ENCODE measurements at places on chromosomes 16 and 17.

DNA sequence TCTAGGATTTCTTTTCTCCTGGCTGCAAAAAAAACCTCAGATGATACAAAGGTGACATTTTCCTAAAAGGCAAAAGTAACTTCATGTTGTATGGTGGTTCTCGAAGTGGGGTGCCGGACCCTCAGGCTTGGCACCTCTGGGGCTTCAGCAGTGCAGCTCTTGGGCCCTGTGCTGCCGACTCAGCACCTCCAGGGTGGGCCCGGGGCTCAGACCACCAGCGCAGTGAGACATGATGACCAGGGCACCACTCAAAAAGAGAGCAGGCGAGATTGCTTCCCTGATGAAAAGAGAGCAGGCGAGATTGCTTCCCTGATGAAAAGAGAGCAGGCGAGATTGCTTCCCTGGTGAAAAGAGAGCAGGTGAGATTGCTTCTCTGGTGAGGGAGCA, 98.7 kb upstream of the ZNF750 start:
- DNase-seq: no peak

DNA sequence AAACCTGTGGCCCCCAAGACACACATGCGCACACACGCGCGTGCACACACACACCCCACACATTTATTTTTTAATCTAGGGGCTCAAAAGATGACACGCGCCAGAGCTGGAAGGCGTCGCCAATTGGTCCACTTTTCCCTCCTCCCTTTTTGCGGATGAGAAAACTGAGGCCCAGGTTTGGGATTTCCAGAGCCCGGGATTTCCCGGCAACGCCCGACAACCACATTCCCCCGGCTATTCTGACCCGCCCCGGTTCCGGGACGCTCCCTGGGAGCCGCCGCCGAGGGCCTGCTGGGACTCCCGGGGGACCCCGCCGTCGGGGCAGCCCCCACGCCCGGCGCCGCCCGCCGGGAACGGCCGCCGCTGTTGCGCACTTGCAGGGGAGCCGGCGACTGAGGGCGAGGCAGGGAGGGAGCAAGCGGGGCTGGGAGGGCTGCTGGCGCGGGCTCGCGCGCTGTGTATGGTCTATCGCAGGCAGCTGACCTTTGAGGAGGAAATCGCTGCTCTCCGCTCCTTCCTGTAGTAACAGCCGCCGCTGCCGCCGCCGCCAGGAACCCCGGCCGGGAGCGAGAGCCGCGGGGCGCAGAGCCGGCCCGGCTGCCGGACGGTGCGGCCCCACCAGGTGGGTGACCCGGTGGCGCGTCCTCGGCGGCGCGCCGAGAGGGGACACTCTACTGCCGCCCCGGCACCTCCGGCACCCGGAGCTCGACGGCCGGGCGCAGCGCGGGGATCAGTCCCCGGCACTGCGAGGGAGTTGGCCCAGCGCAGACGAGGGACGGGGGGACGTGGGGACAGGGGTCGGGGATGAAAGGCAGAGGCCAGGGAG, at the start of gene STAT5A:
STAT5A (plus strand) TSS at position 522 of the 826 bp plus-strand sequence. CDS start 914 bp downstream, outside the sequence.
- peak; percentile 39 for DNase-seq

DNA sequence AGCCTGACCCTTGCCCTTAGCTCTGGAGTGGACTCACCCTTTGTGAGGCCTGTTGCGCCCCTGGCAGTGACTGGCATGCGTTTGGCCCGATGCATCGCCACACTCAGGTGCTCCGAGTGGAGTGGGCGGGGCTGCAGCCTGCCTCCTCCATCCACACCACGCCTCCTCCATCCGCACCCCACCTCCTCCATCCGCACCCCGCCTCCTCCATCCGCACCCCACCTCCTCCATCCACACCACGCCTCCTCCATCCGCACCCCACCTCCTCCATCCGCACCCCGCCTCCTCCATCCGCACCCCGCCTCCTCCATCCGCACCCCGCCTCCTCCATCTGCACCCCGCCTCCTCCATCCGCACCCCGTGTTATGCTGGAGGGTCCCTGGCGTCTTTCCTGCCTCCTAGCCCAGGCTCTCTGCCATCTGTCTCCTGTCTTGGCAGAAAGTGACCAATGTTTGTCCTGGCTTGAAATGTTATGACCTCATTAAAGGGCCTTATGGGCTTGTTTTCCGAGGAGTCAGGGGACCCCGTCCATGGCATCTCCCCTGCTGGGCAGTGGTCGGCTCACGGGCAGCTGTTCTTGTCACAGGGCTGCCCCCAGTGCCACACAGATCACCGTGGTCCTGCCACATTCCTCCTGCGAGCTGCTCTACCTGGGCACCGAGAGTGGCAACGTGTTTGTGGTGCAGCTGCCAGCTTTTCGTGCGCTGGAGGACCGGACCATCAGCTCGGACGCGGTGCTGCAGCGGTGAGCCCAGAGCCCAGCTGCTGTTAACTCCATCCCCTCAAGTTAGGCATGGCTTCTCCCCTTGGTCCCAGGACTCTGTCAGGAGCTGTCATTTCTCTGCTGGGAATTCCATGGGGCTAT, 28.7 kb upstream of the MYO15B start:
- DNase-seq: no peak

- no peak for DNase-seq
Observed at GRCh38 chr16:11374255-11374654, 29.0 kb downstream of the RMI2 start.

DNA sequence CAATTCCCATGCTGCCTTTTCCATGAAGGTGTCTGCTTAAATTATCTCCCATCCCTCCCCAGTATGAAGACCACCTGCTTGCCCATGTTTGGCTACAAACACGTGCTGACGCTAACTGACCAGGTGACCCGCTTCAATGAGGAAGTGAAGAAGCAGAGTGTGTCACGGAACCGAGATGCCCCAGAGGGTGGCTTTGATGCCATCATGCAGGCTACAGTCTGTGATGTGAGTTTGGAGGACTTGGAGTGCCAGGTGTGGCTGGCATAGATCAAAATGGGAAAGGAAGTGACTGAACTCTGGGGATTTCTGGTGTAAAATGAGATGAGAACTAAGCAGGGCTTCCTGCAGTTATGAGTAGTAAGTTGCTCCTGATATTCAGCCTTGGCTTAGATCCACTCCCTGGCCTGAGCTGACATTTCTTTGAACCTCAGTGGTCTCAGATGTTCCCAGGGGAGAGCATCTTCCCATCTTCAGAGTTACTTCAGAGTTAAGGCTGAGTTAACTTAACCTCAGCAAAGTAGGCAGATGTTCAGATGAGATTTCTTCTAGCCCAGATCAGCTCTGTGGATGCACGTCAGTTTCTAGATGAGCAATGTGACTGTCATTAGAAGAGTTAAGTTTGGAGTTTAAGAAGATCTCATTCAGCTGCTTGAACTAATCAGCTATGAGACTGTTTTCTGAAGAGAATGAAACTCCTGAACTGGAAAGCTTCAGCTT, 32.7 kb downstream of the ITGB3 start:
- DNase-seq: no peak

- no peak for DNase-seq
Observed at GRCh38 chr17:71237903-71238538, 882.8 kb upstream of the SOX9 start.

- DNase-seq: no peak
Observed at GRCh38 chr16:69823831-69824563, 61.9 kb downstream of the WWP2 start.

GRCh38 chr16:88723911-88724310, 17.6 kb downstream of the CTU2 start:
- no peak for DNase-seq

- no peak for DNase-seq
Observed at GRCh38 chr16:71896764-71897368, 1.5 kb downstream of the IST1 start.

GRCh38 chr17:17987187-17987896, 14.7 kb downstream of the DRC3 start:
- no peak for DNase-seq

GRCh38 chr17:16381496-16381820, 567 bp downstream of the UBB start:
- DNase-seq: no peak

- no peak for DNase-seq
Observed at GRCh38 chr17:50861822-50862528, 4.2 kb downstream of the TOB1 start.

- no peak for DNase-seq
Observed at GRCh38 chr17:81681672-81682071, 1.9 kb downstream of the ARL16 start.

DNA sequence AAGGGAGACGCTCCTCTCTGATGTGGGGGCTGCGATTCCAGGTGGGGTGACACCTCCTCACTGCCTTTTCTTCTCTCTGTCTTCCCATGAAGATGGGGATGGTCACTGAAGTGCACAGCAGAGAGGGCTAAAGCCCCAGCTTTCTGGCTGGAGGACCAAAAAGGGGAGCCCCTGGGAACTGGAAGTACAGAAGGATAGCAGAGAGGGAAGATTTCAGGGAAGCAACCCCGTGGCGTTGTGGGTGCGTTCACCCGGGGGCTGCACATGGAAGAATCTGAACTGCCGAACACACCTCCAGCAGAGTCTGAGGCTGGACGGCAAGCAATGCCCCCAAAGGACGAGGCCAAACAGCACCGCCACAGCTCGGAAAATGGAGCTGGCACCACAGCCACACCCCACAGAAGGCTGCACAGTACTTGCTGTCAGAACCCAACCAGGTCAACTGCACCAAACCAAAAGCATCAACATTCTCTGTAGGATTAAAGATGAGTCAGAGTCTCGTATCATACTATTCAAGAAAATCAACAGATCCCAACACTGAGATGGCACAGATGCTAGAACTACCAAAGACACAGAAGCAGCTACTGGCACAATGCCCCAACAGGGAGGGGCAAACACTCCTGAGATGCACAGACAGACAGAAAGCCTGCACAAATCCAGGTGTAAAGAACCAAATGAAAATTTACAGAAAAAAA, 49.9 kb downstream of the MAP1LC3B start:
- no peak for DNase-seq

DNA sequence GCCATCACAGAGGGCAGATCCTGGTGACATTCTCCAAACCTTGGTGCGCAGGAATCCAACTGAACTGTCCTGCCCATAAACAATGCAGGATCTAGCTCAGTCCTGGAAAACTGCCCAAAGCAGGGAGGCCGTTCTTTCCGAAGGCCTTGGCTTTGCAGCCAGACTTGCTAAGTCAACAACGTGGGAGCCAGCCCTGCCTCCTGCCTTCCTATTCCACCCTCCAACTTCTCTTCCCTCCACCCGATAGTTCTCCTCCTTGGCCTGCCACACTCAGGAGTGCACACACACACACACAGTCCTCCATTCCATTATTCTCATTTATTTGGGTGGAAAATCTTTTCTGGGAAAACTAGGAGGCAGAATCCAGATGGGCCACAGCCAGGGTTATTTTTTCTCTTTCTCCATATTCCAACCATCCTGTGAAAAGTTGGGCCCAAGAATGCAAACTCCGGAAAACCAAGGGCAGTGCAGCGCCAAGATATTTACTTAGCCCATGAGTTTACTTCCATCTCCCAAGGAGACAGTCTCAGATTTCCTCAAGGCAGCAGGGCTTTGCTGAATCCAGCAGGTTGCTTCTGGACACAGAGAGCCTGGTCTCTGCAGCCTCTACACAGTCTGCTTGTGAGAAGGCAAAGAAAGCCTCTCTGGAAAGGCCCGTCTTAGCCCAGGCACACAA, 15.8 kb downstream of the COPRS start:
- DNase-seq: peak; percentile 19

DNA sequence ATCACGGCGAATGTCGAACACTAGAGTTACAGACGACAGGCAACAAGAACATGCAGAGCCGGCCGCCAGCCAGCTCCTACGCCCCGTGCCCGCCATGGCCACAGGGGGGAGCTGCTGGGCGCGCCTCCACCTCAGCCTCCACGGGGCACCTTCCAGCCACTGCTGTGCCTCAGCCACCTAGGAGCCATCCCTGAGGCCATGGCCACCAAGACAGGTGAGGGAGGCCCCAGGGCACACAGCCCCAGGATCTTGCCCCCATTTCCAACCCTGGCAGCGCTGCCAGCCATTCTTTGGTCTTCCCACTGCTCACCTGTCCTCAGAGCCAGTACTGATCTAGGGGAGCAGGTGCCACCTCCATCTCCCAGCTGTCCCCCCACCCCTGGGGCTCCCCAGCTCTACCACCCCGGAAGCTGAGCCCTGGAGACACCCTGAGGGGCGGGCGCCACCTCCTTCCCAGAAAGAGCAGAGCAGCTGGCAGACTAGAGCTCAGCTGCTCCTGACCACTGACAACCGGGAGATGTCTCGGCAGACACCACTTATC, 11.8 kb downstream of the GNPTG start:
- no peak for DNase-seq

Measured in nucleus accumbens (tissue), 56 donors.